ENCODE measurements at places on chromosomes 12 and 14.
A peak's percentile ranks its signal among the peaks of the same experiment; 100 is the strongest.

GRCh38 chr12:97336900-97337751 lies 125.5 kb upstream of the RMST start:
- no peak for DNase-seq

DNA sequence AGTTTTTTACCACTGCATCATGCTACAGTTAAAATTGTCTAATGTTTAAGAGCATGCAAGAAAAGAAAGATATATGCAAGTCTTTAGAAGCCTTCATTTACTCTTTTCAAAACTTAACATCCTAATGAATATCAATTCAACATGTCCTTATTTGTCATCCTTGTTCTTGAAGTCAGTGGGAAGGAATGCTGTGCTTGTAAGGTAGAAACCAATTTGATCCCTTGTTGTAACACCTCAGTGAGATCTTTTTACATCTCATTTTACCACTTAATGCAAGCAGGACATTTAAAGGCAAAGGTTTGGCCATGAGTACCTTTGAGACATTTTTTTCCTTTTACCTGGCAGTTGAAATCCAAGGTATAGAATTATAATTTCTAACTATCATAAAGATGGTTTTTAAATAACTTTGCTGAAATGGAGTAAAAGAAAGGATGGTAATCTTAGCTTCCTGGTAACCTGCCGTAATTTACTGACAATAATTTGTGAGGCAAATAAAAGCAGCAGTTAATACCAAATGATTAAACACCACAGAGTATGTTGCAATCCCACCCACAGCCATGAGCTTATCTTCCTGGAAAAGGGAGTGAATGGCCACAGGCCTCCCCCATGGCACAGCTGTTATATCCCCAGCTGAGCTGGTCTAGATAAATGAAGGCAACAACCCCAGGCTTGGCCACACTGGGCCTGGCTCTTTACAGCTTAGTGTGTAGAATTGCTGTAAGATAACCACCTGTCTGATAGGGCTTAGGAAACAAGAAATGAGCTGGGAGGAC lies 33.2 kb upstream of the STRN3 start:
- DNase-seq = peak; percentile 72

GRCh38 chr12:120625557-120626419 lies 14.6 kb upstream of the CABP1 start:
- no peak for DNase-seq

GRCh38 chr14:73463411-73463810 lies 5.1 kb upstream of the NUMB start:
- peak; percentile 43 for DNase-seq

DNA sequence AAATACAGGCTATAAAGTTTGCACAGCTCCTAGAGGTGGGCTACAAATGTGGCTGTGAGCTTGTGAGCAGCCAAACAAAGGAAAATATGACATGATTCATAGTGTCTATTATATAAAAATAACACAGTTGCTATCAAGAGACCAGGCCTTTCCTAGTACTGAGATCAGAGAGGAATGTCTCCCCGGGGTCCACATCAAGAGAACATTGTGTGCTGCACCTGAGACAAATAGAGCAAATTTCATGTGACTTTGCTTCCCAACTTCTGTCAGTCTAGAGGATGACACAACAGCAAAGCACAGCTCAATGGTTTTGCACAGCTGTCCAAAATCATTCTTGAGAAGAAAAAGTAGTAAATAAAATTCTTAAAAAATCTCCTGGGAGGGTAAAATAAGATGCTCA lies 297.5 kb upstream of the PRKD1 start:
- DNase-seq = no peak

DNA sequence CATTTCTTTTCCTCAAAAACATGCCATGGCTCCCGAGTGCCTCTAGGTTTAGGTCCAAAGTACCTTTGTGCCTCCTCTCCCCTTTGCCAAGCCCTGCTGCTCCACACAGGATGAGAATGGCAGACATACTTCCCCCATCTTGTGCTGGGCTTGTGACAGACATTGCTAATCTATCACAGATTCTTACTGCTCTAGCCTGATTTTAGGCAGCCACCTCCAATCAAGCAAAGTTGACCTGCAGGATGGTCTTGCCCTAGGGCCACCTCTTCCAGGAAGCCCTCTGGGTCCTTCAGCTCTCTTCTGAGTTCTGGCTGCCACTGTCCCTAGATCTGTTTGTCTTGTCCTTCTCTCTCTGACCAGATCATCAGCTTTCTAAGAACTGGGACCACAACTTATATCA lies 20.5 kb downstream of the FOXN4 start:
- no peak for DNase-seq

DNA sequence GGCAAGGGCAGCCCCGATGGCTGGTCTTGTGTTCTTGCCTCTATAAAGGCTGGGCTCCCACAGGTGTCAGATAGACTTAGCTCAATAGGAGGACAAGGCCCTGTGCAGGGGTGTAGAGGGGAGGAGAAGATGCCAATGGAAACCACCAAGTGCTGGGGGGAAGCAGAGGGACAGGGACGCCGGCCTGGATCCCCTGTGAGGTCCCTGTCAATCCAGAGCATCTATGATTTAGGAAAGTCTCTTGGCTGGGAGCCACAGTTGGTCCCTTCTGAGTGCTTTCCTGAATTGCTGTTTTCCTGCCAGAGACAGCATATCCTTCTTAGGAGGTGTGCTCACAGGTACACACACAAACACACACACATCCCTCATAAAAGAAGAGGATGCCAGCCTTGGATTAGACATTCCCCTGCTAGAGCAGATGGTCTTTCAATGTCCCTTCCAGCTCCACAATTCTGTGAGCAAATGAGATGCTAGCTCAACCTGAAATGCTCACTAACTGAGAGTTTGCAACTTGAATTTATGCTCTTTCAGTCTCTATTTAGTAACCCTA lies 62.7 kb downstream of the TTC7B start:
- no peak for DNase-seq

DNA sequence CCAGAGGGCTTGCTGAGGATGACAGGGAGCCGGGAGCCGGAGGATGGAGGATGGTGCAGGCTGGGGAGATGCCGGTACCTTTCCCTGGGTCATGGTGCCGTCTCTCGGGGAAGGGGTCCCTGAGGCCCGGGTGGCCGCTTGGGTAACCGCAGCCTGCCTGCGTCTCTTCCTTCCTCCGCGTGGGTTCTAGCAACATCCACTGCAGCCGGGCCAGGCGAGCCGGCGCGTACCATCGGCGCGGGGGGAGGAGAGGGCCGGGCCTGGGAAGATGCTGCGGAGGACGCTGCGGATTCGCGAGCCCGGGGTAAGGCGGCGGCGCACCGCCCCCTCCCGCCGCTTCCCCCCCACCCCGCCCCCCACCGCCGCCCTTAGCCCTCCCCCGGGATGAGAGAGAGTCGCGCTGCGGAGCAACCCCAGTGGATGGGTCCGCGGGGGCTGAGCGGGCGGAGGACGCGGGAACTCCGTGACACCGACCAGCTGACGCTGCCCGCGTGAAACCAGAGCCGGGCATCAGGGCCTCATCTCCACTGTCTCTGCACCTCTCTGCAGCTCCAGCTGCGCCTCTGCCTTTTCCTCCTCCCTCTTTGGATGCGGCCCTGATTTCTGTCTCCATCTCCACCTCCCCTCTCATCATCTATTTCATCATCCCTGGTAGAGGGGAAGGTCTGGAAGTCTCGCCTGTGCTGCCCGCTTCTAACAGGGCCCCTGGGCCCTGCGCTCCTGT lies at the start of gene FAIM2:
Gene FAIM2, minus strand, starts transcription at position 201 of the 724 bp plus-strand sequence. Its CDS starts 108 bp downstream, at position 93.
- DNase-seq = no peak

GRCh38 chr12:12562016-12562483 lies 613 bp downstream of the DUSP16 start:
- DNase-seq = peak; percentile 13

DNA sequence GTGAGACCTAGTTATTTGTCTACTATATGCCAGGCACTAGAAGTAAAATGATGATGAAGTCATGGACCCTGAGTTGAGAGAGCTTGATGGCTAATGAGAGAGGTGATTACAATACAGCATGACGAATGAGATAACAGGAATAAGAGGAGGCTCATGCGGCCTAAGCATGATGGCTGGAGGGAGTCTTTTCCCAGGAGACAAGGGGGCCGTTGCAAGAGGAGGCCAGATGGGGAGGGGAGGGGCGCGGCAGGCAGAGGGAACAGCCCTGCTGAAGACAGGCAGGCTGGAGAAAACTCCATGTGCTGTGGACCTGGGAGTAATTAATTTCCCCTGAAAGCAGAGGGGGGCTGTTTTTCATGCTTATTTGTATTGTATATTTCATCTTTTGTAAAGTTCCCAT lies 144.7 kb upstream of the RFLNA start:
- DNase-seq = no peak

DNA sequence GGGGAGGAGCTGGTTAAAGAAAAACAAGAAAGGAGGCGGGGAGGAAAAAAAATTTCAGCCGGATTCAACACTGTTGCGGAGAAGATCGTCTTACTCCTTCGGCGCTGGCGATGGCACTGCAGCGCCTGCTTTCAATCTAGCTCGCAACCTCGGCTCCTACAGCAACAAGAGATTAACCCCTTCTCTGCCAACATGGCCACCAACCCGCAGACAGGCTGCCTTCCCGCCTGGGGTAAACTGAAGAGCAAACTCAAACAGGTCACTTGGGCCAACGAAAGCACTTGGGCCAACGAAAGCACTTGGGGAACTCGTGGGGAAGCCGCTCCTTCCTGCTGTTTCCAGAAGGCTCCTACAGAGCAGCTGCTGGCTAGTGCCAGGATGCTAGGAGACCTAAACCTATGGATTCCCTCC lies 73.7 kb downstream of the CIT start:
- no peak for DNase-seq

- DNase-seq = no peak
Observed at GRCh38 chr12:6364044-6364374, 11.4 kb downstream of the SCNN1A start.

DNA sequence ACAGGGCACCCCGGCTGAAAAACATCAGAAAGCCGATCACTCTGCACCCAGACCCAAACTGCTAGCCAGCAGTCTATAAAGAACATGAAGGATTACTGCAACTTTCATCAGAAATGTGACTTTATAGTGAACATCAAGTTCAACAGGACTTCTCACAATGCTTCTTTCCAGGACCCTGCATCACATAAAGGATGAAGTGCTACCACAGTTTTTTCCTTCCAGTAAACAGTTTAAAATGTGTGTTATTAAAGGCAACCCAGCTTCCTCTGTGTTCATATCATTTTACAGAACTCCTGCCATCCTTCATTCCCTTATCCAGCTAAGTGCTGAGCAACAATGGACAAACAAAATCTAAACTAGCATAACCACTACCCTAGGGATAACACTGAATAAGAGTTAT lies 280.3 kb upstream of the DIO2 start:
- no peak for DNase-seq

DNA sequence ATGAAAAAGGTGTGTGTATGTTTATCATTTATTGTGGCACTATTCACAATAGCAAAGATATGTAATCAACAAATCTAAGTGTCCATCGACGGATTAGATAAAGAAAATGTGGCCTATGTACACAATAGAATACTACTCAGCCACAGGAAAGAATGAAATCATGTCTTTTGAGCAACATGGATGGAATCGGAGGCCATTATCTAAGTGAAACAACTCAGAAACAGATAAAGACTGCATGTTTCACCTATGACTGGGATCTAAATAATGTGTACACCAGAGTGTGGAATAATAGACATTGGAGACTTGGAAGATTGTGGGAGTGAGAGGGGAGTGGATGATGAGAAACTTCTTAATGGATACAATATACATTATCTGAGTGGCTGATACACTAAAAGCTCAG lies 44.0 kb downstream of the CCER1 start:
- no peak for DNase-seq

DNA sequence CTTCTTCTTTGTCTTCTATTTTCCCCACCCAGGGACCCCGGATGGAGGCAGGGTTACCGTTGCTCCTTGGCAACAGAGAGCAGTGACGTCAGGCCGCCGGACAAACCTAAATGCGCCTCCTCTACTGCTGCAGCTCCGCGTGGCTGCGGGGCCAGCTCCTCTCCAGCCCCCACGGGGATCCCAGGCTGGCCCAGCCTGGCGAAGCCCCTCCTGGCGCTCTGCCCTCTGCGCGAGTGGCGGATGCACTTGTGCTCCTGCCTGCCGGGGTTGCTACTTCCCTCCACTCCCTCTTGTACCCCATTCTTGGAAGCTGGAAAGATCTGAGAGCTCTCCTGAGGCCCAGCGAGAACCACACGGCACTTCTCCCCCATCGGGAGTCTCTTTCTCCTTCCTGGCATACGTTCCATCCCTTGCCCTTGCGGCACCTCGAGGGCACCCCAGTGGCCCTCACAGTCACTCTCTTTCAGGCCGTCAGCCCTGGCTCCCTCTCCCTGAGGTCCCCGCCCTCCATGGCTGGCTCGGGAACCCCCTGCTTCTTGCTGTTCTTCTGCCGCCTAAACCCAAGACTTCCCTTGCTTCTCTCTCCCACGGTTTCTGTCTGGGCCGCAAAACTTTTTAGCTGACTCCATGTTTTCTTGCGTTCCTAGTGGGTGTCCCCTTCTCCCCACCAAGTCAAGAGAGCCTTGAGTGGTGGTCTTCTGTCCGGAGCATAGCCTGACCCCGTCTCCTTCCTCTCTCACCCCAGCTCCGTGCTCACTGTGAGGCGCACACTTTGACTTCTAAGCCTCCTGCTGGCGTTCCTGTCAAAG lies 121.7 kb downstream of the PAPOLA start:
- DNase-seq = no peak

DNA sequence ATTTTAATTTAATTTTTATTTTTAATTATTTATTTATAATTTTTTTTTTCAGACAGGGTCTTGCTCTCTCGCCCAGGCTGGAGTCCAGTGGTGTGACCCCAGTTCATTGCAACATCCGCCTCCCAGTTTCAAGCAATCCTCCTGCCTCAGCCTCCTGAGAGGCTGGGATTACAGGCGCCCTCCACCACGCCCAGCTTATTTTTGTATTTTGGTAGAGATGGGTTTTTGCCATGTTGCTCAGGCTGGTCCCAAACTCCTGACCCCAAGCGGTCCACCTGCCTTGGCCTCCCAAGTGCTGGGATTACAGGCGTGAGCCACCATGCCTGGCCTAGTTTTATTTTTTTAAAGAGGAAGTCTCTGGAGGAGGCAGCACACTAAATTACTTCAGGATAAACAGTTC lies 13.7 kb upstream of the PEBP1 start:
- DNase-seq = no peak

GRCh38 chr12:98754095-98754494 lies 109.0 kb downstream of the APAF1 start:
- peak; percentile 50 for DNase-seq

- DNase-seq = no peak
Observed at GRCh38 chr14:73162251-73162650, 25.9 kb downstream of the PSEN1 start.

GRCh38 chr14:68215629-68216028 lies 396.1 kb downstream of the RAD51B start:
- no peak for DNase-seq

- DNase-seq = peak; percentile 31
Observed at GRCh38 chr12:19846574-19846973, 407.3 kb downstream of the AEBP2 start.

DNA sequence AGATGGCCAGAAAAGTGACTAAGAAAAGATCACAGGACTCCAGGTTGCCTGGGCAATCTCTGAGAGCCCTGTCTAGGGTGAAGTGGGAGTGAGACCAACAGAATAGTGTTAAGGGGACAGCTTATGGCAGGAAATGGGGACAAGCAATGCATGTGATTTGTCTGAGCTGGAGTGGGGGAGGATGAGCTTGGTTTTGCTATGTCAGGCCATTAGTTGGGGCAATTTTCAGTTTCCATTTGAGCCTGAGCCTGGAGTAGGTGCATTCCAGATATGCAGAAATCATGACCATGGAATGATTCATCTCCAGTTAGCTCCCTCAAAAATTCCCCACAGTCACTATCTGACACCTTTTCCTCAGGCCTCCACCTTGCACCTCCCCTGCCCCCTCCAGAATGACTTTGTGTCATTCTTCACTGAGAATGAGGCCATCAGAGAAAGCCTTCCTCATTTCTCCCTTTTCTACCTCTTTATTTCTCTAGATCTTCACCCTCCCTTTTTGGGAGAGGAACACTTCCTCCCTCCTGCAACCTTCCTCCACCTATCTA lies 150.9 kb upstream of the PLEKHG7 start:
- DNase-seq = peak; percentile 42
